ENCODE measurements at places on chromosomes 11 and 22.

GRCh38 chr11:9922806-9923205 is 258.9 kb downstream of the SWAP70 start:
- DNase-seq: no peak

DNA sequence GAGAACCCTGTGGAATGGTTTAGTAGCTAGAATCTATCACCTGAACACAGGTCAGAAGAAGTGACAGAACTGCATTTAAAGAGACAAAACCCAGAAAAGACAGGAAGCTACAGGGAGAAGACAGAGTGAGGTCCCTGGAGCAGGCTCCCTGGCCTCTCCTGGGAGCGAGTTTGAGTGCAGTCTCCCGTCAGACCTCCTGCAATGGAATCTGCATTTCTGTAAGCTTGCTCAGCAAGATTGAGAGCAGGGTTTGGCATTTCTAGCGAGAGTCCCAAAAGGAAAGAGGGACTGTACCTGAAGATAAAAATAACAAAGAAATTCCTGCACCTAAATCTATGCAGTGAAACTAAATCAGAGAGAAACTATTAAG is 74.2 kb downstream of the MORC2 start:
- DNase-seq: no peak

DNA sequence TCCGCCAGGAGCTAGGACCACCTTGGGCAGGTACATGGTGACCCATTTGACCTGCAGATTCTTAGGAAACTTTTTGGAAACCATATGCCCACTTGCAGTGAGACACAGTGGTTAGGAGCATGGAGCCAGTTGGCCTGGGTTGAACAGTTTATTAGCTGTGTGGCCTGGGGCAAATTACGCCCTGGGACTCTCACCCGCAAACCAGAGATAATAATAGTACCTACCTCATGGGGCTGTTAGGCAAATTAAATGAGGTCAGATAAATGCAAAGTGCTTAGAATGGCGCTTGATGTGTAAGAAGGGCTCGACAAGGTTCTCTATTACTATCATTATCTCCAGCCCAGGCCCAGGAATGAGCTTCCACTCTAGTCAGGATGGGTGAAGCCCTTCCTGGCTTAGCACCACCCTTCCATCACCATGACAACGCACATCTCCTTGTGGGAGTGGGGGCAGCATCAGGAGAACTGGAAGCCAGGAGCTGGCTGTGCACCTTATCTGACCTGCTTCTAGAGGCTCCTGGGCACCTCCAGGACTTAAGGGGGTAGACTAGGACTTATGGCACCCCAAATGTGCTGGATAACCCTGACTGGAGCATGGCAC is 5.1 kb downstream of the SYT12 start:
- DNase-seq: no peak

GRCh38 chr11:130166457-130166784 is 6.8 kb downstream of the ST14 start:
- no peak for DNase-seq

DNA sequence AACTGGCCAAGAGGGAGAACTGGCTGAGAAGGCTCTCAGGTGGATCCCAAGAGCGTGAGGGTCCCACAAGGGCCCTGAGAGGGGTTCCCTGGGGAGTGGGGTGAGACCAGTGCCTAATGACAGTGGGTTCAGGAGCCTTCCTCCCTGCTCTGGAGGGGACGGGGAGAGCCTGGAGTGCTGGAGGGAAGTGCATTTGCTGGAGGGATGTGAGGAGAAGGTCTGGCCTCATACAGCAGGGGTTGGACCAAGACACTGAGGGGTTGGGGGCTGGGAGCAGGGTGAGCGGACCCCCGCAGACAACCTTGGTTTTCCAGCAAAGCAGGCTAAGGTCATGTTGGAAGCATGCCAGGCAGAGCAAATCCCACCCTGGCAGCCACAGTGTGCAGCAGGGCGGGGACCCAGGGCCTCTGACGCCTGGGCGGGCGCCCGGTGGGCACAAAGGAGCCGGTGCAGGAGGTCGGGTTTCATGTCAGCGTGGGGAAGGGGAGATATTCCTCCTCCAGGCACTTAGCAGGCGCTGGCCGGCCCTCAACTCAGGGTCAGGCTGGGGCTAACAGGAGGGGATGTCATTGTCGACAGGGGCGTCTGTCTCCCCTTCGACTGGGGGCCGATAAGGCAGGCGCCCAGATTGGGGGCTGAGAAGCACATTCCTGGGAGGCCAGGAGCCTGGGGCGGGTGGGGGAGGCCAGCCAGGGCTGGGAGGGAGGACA is 3.1 kb upstream of the DERL3 start:
- DNase-seq: no peak

DNA sequence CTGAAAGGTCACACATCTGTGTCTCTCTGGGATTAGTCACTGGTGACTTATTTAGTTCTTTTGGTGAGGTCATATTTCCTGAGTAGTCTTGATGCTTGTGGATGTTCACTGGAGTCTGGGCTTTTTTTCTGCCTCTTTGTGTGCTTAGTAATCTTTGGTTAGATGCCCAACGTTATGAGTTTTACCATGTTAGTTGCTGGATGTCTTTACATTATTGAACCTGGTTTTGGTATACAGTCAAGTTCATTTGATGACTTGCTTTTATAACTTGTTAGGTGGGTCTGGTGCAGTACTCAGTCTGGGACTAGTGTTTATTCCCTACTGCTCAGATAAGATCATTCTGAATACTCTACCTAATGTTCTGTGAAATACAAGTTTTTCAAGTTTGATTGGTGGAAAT is 26.2 kb upstream of the SLC37A2 start:
- no peak for DNase-seq

DNA sequence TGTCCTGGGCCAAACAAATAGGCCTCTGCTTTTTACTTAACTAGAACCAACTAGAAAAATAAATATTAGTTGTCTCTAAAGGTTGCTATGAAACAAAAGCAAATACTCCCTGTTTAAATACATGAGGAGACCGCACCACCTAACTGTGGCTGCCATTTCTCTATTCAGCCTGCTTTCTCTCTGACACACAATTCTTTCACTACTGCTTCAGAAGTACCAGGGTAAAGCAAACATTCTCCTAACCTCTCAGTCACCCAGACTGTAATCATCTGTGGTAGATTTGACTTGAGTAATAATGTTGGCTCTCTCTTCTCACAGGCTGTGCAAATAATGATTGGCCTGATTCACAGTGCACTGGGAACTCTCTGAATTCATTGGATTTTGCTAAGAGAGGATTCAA is 41.0 kb upstream of the MS4A8 start:
- DNase-seq: no peak

DNA sequence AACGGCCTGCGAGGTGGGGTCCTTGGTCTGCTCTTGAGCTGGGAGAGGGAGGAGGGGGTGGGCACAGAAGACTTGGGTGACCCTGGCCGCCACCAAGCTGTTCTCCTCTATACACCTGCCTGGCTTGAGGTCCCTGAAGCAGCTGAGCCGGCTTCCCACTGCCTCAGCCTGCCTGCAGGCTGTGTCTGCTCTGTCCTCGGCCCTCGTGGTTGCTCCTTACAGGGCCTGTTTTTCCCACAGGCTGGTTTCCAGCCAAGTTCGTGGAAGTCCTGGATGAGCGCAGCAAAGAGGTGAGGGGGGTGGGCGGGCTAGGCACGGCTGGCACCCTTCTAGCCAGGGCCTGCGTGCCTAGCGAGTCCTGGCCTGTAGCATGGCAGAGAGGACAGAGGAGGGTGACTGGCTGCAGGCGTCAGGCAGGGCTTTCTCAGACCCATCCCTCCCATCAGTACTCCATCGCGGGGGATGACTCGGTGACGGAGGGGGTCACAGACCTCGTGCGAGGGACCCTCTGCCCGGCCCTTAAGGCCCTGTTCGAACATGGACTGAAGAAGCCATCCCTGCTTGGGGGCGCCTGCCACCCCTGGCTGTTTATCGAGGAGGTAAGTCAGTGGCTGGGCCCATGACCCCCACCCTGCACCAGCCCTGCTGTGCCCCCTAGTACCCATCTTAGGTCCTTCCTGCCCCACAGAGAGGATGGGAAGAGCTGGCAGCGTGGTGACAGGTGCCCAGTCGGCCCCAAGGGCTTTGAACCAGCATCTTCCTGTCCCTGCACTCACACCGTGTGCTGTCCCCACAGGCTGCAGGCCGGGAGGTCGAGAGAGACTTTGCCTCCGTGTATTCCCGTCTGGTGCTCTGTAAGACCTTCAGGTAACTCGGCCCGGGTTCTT is 37.7 kb downstream of the SGSM3 start:
- no peak for DNase-seq

DNA sequence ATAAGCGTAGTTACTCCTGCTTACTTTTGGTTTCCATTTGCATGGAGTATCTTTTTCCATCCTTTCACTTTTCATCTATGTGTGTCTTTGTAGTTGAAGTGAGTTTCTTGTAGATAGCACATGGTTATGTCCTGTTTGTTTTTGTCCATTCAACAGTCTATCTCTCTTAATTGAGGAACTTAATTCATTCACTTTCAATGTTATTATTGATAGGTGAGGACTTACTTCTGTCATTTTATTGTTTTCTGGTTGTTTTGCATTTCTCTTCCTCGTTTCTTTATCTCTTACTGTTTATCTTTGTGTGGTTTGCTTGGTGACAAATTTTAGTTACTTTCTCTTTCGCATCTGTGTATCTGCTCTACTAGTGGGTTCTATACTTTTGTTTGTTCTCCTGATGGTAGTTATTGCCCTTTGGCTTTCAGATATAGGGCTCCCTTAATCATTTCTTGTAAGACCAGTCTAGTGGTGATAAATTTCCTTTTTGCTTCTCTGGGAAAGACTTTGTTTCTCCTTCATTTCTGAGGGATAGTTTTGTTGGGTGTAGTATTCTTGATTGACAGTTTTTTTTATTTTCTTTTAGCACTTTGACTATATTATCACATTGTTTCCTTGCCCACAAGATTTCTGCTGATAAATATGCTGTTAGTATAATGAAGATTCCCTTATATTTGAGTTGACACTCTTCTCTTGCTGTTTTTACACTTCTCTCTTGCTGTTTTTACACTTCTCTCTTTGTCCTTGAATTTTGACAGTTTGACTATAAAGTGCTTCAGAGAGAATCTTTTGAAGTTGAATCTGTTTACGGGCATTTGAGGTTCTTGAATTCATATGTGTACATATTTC is 9.0 kb upstream of the RAG1 start:
- DNase-seq: no peak

GRCh38 chr22:22752556-22753477 is 108.4 kb downstream of the GGTLC2 start:
- no peak for DNase-seq

GRCh38 chr11:34426766-34427185 is 12.0 kb upstream of the CAT start:
- DNase-seq: no peak

DNA sequence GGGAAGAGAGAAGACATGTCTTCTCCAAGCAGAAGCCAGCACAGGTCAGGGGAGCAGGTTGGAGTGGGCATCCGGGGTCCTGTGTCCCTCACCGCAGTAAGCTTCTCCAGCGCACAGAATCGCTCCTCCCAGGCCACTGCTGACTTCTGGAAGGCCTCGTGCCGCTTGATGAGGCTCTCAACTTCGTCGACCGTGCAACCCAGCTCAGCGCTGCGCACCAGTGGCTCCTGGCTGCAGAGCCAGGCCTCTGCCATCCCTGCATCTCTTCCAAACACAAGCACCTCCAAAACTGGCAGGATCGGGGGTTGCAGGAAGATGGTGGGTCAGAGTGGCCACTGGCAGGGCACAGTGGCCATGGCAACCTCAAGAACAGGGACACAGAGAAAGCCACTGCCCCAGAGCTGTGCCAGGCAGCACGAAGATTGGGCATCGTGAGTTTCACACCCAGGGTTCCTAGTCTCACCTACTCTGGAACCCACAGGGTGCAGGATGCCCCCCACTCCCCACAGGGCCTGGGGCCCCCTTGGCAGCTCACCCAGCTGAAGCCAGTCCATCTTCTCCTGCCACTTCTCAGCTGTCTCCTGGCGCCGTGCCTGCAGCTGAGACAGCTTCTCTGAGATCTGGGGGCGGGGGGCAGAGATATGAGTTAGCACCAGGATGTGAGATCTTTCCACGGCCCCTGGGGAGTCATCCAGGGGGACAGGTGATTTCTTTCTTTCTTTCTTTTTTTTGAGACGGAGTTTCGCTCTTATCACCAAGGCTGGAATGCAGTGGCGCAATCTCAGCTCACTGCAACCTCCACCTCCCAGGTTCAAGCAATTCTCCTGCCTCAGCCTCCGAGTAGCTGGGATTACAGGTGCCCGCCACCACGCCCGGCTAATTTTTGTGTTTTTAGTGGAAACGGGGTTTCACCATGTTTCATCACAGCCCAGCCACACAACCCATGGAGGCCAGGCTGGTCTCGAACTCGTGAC is 11.2 kb upstream of the RBM4B start:
- no peak for DNase-seq

GRCh38 chr11:86291466-86292262 is 10.4 kb upstream of the HIKESHI start:
- DNase-seq: no peak

DNA sequence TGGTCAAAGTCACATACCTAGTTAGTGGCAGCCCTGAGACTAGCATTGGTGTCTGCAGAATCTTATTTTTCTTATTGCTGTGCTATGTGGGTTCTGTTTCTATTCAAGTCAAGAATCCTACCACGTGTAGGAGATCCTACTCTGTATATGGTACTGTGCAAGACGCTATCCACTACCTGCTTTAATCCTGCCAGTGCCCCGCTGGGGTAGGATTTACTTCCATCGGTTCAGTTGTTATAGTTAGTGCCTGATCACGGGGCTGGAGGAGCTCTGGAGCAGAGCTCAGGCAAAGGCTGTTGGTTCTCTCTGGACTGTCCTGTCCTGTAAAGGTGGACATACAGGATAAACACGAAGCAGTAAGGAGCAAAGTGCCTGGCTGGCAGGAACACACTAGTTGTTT is 167.9 kb downstream of the NTM start:
- DNase-seq: no peak

DNA sequence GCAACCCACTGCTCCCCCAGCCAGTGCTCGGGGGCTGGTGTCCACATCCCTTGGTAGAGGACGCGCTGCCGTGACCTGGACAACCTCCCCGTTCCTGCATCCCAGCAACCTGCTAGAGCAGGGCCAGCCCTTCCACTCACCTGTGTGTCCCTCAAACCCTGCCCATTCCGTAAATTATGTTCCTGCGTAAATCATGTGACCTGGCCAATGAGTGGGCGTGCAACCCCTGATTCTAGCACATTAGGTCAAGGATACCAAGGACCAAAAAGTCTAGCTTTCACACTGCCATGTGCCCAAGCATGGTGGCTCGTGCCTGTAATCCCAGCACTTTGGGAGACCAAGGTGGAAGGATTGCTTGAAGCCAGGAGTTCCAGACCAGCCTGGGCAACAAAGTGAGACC is 25.7 kb downstream of the CD5 start:
- no peak for DNase-seq

- no peak for DNase-seq
Measured at GRCh38 chr11:8531982-8532381, 62.0 kb downstream of the STK33 start.

- no peak for DNase-seq
Measured at GRCh38 chr11:33635161-33635560, 65.5 kb downstream of the C11orf91 start.

GRCh38 chr22:45088576-45088975 is 75.1 kb upstream of the NUP50 start:
- DNase-seq: no peak

DNA sequence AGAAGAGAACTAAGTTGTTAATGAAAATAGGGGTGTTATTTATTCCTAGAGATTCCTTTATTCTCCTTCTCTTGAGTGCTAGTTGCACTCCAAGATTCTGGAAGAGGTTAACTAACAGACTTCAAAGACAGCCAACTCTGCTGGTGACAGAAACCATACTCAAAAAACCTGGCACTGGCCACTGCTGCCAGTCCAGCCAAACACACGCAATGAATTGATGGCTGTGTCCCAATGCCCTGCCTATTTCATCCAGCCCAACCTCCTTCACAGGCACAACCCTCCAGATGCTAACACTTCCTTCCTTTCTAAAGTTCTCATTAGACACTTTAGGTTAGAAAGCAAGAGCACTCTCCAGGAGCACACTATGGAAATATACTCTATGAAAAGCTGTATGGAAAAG is 150.8 kb upstream of the C11orf58 start:
- no peak for DNase-seq
